ENCODE measurements at places on chromosomes 3 and 15.

DNA sequence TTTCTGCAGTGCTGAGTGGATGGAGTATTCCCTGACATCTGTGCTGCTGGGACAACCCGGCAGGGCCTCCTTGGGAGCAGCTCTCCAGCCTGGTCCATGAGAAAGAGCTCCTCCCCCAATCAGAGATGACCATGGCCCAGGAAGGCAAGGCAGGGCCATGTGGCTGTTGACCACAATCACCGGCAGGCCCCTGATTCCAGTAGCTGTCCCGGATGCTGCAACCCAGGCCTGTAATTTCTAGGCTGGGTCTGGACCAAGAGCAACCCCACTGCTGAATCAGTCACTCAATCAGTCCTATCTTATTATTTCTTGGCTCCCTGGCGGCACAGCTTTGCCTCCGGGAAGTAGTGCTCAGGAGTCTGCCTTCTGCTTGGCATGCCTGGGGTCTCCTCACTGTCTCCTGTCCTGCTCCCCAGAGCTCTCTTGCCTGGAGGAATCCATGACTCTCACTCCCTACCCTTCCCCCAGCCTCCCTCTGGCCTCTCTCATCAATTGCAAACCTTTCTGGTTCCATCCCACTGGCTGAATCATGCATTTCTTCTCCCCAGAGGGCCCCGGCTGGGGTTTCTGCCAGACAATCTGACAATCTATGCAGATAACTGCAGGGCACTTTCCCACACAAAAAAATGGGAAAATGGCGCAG, 32.6 kb upstream of the ITGA11 start:
- no peak for DNase-seq

DNA sequence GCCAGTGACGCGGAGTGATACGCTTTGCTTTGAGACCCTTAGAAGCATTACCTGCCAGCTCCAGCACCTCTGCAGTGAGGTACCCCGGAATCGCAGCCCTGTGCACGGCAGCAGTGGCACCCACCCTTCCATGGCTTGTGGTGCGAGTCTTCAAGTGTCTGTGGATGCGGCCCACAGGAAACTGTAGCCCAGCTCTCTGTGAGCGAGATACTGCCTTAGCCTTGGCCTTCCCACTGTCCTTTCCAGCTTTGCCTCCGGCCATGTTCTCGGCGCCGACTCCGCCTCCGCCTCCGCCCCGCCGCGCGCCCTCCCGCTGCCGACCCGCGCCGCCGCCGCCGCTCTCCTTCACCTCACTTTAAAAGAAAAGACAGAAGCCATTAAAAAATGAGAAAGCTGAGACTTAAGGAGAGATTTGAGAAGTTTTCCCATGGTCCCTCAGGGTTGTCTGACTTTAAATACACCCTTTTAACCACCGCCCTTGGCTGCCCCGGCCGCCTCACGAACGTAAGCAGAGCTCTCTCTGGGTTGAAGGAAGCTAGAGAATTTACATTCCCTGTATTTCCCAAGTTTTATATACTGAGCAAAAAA, 78.5 kb upstream of the FAM174B start:
- no peak for DNase-seq

DNA sequence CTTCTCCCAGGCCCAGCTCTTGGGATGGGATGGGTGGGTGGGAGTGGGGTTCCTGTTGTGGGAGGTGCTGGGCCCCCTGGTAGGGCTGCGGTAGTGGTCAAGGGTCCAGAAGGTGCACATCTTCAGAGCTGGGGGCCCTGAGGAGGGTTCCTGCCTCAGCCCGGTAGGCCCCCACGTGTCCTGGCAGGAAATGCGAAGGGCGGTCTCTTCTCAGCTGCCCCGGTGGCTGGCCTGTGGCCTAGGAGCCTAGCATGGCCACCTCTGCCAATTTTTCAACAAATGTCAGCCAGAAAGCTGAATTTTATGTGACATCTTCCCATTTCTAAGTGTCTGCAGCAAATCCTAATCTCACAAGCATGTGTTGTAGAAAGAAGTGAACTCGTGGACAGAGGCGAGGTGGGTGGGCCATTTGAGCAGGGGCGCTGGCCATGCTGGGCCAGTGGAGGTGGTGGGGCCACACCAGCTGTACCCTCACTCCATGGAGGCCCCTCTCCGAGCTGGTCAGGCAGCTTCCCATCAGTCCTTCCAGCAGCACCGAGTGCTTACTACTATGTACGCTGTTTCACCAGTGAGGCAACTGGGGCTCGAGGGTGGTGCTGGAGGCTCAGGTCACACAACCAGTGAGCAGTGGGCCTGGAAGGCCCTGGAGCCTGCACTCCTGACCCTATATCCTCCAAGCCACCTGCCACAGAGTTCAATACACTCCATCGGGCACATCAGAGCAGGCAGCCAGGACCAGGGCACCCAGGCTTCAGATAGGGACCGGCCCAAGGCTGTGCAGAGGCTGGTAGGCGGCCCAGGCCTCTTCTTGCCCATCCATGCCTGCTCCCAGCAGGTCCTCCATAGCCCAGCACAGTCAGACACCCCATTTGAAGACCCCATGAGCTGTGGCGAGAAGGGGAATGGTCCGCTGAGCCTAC, 23.2 kb downstream of the FBLN2 start:
- DNase-seq, result no peak

DNA sequence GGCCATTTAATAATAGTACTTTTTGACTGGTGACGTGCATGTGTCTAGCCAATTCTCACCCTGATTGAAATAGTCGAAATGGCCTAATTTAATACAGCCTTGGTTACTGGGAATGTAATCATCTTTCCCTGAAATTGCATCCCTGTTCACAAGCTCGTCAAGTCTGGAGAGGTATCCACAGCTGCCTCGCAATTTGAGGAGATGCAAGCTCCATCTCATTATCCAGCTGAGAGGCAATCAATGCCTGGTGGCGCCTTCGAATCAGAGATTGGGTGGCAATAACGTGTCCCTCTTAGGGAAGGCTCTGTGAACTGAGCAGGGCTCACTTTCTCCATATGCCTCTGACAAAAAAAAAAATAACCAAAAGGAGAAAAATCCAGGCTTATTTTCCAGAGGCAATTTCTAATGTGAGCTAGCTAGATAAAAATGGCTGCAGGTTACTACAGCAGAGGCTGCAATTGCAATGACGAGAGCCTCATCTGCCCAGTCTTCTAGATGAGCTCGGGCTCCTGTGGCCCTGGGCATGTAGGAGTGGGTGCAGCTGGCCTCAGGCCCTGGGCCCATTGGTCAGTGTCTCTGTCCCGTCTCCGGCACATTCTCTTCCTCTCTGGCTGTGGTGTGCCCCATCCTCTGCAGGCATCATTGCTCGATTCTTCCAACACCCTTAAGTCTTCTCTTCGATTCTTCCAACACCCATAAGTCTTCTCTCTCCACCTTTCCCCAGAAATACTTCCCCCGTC, 487.5 kb downstream of the GABRG3 start:
- DNase-seq, result no peak

GRCh38 chr3:164679245-164679644, 399.1 kb downstream of the SI start:
- no peak for DNase-seq

- no peak for DNase-seq
Measured at GRCh38 chr3:154615471-154615870, 185.5 kb upstream of the GPR149 start.

GRCh38 chr3:100865442-100865841, 127.8 kb downstream of the ABI3BP start:
- no peak for DNase-seq

GRCh38 chr3:139202959-139203349, 140.9 kb upstream of the MRPS22 start:
- DNase-seq, result no peak

DNA sequence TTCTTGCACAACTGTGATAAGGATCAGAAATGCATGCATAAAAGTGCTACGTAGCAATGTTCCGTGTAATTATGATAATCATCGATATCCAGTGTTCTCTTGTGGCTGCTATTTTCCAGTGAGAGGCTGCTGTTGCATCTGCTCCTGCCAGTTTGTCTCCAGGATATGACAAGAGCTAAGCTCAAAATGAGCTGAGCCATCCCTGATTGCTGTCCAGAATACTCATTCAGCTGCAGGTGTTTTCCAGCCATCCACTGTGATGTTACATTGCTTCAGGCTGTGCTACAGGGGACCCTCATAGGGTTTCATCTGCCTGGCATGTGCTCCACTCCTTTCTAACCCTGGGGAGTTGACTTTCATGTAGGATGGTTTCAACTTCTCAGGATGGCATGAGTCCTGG, 976.0 kb downstream of the ROBO1 start:
- no peak for DNase-seq

DNA sequence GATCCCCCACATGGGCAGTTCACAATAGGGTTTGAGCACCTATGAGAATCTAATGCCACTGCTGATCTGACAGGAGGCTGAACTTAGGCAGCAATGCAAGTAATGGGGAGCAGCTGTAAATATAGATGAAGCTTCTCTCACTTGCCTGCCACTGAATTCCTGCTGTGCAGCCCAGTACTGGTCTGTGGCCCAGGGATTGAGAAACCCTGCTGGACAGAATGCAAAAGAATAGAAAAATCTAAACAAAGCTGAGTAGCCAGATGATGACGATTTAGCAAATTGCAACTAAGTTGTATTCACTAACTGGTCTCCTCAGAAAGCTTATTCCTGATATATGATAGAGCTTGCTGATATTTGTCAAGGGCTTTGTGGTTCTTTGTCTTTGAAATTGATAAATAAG, 34.3 kb upstream of the APH1B start:
- no peak for DNase-seq

DNA sequence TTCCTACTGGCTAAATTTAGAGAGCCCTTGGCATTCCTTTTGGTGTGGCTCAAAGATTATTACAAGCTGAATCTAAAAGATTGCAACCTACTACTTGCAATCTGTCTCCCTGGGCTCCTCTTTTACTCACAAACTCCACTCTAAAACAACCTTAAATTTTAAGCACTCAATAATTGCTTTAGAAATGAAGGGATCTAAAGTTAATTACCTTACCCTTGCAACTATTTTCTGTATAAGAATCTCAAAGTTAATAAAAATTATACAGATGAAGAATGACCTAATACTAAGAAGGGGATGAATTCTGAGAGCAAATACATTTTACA, 60.2 kb downstream of the ESYT3 start:
- no peak for DNase-seq

GRCh38 chr3:13119471-13120220, 46.4 kb upstream of the IQSEC1 start:
- no peak for DNase-seq

DNA sequence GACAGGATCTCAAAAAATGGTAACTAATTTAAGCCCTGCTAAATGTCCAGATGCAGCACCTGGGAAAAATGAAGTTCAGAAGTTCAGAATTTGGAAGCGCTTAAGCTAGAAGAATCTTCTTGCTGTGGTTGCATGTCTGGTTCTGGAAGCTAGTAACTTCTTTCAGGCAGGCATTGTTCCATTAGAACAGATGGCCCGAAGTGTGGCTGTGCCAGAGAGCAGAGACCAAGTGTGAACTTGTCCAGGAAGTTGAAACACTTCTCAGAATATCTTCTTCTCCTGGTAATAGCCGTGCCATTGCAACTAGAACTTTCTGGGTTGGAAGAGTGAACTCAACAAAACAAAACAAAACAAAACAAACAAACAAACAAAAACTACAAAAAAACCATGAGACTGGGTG, 80.0 kb downstream of the MITF start:
- no peak for DNase-seq

GRCh38 chr3:135118792-135119191, 323.7 kb downstream of the EPHB1 start:
- no peak for DNase-seq

DNA sequence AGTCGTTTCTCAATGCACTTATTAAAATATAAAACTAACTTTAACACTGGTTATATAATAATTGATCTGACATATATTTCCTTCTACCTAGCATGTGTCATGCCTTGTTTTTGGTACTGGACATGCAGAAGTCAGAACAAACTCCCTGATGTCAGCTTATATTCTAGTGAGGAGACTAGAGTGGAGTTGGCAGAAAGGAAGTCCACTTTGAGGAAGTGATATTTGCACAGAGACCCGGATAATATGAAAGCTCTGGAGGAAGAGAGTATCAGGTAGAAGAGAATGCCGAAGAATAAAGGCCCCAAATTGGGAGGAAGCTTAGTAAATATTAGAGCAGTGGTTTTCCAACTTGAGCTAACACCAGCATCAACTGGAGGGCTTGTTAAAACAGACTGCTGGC, 24.6 kb upstream of the ZNF280D start:
- DNase-seq, result no peak

DNA sequence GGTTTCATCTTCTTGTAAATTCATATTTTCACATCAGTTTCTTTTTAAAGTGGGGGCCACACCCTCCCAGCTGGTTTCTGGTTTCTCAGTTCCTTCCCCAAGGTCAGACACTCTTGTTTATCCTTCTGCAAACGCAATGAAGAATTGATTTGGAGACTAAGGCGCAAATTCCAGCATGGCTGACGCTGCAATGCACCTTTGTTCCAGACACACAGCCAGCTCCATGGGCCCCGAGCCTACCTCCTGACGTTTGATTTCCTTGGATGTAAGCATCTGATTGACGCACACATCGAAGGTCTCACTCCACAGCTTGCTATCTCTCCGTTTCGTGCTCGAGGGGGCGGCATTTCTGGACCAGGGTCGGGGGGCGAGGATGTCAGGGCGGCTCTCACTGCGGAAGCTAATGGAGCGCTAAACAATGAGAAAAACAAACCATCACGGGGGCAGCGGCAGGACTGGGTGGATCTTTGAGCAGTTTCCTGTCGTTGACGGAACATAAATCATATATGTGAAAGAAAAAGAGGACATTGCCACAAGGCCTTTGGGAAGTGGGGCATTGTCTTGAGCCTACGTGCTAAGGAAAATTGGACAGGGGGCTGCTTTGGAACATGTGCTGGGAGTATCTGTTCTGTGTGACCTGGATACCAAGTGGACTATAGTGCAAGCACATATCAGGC, 46.9 kb downstream of the ARHGEF3 start:
- DNase-seq, result no peak

- no peak for DNase-seq
Measured at GRCh38 chr3:62135741-62136140, 237.6 kb downstream of the FEZF2 start.

- no peak for DNase-seq
Measured at GRCh38 chr3:180961552-180961951, 28.0 kb downstream of the DNAJC19 start.

GRCh38 chr15:48120745-48121144, at the start of gene SLC24A5:
SLC24A5 (plus strand) TSS chr15:48120990; CDS start chr15:48121045, 55 bp downstream.
- DNase-seq, result no peak

DNA sequence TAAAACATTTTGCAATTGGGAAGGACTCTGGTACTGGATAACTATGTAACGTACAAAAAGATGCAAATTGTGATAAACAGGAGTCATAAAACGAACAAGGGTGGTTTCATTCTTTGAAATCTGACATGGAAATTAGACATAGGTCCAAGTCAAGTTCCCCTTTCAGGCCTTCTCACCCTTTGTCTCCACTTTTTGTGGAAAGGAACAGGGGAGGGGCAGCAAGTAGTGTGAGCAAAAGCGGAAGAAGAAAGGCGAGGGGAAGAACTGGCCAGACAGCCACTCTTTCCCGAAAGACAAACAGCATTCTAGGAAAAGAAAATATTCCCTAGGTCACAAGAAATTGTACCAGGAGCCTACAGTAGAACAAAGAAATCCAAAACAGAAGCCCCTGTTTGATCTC, 52.6 kb downstream of the MCF2L2 start:
- no peak for DNase-seq

DNA sequence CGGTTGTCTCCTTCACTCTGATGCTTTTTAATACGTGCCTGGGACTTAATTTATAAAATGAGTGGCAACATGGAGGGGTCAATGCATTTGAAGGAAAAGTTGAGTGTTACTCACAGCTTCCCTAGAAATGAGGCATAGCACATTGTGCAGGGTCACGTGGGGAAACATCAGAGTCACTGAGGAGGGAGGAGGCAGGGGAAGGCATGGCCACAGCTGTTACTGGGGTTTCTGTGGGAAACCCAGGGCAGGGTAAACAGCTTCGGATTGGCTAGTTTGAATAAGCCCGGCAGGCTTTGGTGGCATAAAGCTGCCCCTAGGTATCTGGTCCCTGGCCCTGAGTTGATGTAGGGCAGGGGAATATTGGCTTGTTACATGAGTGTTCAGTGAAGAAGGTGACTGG, 98.9 kb upstream of the ST8SIA2 start:
- no peak for DNase-seq

Data from smooth muscle cell of the brain vasculature (primary cell).